ENCODE measurements at places on chromosomes 3 and 15.

GRCh38 chr15:81189583-81190283, 6.9 kb upstream of the IL16 start:
- DNase-seq, result peak; percentile 1

GRCh38 chr3:21043139-21043538, 707.9 kb downstream of the ZNF385D start:
- DNase-seq, result no peak

- DNase-seq, result no peak
Measured at GRCh38 chr3:38549486-38549885, 53.3 kb downstream of the EXOG start.

- peak; percentile 32 for DNase-seq
Measured at GRCh38 chr15:65980824-65981456, 111.6 kb downstream of the RAB11A start.

DNA sequence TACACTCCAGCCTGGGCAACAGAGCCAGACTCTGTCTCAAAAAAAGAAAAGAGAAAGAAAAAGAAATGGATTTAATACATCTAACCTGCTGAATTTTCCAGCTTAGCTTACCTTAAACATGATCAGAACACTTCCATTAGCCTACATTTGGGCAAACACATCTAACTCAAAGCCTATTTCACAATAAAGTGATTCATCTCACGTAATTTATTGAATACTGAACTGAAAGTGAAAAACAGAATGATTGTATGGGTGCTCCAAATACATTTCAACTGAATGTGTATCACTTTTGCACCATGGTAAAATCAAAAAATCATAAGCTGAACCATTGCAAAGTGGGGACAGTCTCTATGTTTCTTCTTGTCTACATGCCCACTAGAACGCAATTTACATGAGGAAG, 9.0 kb downstream of the PIK3R4 start:
- DNase-seq, result no peak

DNA sequence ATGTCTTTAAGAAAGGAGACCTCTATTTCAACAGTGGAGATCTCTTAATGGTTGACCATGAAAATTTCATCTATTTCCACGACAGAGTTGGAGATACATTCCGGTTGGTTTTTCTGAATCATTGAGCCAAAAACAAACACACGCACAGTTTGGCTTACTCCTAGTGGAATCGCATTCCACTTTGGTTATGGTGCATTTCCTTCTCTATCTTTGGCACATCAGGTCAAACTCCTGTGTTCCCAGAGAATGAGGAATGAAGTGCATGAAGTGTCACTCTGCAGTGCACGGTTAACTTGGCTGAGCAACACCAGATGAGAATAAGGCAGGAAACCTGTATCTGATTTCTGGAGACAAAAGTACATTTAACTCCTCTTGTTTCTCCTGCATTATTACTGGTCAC, 38.5 kb downstream of the HDC start:
- no peak for DNase-seq

DNA sequence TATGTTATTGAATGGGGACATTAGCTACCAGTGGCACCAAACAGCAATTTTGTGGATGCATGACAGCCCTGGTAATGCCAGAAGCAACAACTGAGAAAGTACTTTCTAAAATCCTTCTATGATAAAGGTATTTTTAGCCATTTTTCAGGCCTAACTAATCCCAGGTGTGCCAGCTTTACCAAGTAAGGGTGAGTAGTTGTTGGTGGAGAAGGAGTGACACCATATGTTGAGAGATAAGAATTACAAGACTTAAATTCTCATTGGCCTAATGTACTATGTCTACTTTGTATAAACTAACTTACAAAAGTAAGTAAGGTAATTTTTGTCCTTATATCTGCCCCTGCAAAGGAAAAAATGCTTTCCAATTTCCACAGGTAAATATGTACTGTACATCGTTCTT, 4.1 kb upstream of the COX17 start:
- DNase-seq, result no peak

DNA sequence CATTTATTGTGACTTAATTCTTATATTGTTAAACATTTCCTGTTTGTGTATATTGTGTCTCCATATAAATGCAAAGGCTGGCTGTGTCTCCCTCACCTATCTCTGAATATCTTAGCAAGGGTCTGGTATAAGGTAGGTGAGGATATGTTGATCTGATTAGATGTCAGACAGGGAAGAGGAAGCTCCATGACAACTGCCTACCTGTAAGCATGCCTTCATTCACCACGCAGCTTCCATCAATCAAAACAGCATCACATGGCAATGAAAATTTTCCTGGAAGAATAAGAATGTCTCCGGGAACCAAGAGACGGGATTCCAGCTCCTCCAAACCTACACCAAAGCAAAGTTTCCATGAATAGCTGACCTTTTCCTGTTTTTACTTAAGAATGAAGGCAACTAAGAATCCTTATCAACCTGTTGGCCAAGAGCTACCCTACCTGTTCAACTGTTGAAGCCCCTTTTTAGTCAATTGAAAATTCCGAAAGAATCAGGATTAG, 34.8 kb downstream of the ATP13A5 start:
- no peak for DNase-seq

GRCh38 chr3:188943591-188943990, 228.2 kb upstream of the TPRG1 start:
- DNase-seq, result no peak

- no peak for DNase-seq
Measured at GRCh38 chr3:186974824-186975313, 44.5 kb downstream of the ST6GAL1 start.

DNA sequence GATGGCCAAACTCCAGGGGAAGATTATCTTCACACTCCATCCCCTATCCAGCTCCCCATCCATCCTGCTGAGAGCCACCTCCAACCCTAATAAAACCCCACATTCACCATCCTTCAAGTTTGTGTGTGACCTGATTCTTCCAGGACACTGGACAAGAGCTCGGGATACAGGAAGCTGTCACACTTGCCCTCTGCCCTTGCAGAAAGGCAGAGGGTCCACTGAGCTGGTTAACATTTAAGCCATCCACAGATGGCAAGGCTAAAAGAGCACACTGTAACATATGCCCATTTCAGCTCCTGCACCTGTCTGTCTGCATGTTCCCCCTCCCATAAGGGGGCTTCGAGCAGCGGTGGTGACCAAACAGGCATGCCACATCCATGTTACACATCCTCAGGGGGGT, 29.8 kb downstream of the SETMAR start:
- DNase-seq, result no peak

GRCh38 chr3:64685800-64686445, 1.9 kb downstream of the ADAMTS9 start:
- DNase-seq, result no peak

DNA sequence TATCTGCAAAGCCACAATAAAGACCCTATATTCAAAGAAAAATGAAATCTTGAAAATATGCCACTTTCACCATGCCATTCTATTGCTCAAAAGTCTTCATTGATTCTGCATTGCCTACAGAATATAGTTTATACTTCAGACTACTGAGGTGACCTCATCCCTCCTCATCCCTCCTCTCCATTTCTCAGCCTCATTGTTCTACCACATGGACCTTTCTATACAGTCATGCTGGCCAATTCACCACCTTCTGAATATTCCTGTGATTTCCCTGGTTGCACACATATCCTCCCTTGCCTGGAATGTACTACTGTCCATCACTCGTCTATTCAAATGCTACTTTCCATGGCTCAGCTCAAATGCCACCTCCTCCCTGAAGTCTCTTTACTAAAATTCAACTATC, 3.5 kb upstream of the COL8A1 start:
- DNase-seq, result no peak

Measured in kidney epithelial cell (primary cell).